ENCODE measurements at places on chromosomes 4 and X. TPM values are rescaled to one million over a fixed set of nuclear protein-coding genes. Genes with fewer than 3 reads are reported as not detected.

The TMEM150C gene
- total RNA-seq, result not detected

The TMEM47 gene
- total RNA-seq, result not detected

The DCAF12L1 gene
- not detected for total RNA-seq

The VEGFD gene
- total RNA-seq, result not detected

The PARM1 gene
- total RNA-seq, result not detected

- H3K27me3 ChIP-seq, result no peaks in the 10 kb centered on the region
- no peaks in the 10 kb centered on the region for H3K36me3 ChIP-seq
These were observed 40.6 kb upstream of the ADGRA3 start for GRCh38 chr4:22556495-22556894.

- no peak for DNase-seq
- no peaks in the 10 kb centered on the region for H3K4me1 ChIP-seq
- no peak overlapping the region for H3K4me3 ChIP-seq
- H3K36me3 ChIP-seq, result no peaks in the 10 kb centered on the region
- H3K27me3 ChIP-seq, result no peaks in the 10 kb centered on the region
- no peak overlapping the region for H3K27ac ChIP-seq
These were observed 6.7 kb downstream of the CFI start for GRCh38 chr4:109795059-109795458.

GRCh38 chr4:108991551-108992328, 228.9 kb upstream of the ETNPPL start:
- H3K4me1 ChIP-seq, result no peaks in the 10 kb centered on the region
- no peaks in the 10 kb centered on the region for H3K27me3 ChIP-seq
- no peak overlapping the region for H3K4me3 ChIP-seq
- DNase-seq, result no peak
- H3K27ac ChIP-seq, result no peak overlapping the region

- no peaks in the 10 kb centered on the region for H3K36me3 ChIP-seq
- H3K4me3 ChIP-seq, result no peak overlapping the region
- peaks cover 10% of the 10 kb centered on the region for H3K4me1 ChIP-seq
- H3K27me3 ChIP-seq, result no peaks in the 10 kb centered on the region
- DNase-seq, result no peak
- no peak overlapping the region for H3K27ac ChIP-seq
These were observed 2.6 kb downstream of the LAS1L start for GRCh38 chrX:65532016-65532415.

DNA sequence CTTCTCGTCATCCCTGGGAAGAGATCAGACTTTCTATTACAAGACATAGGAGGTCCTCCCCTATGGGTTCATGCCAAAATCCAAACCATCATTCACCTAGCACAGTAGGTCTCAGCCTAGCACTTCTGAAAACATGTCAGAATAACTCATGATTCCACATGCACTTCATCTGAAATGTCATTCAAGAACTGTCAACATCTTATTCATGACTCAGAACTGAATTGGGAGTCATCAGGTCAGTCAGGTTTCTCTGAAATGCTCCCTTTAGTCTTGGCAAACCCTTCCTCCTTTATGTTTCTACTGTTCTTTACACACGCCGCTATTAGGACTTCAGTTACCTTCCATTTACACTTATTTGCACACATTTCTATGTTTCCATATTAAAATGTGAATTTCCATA, 67.2 kb downstream of the ANTXR2 start:
- H3K4me3 ChIP-seq, result no peak overlapping the region
- no peaks in the 10 kb centered on the region for H3K27me3 ChIP-seq
- no peak for DNase-seq
- H3K36me3 ChIP-seq, result peaks cover 3% of the 10 kb centered on the region
- H3K4me1 ChIP-seq, result peaks cover 22% of the 10 kb centered on the region

- DNase-seq, result no peak
- H3K4me1 ChIP-seq, result peaks cover 16% of the 10 kb centered on the region
- no peaks in the 10 kb centered on the region for H3K27me3 ChIP-seq
- no peak overlapping the region for H3K4me3 ChIP-seq
These were observed 2.1 kb downstream of the GEMIN8 start for GRCh38 chrX:14027511-14028019.

DNA sequence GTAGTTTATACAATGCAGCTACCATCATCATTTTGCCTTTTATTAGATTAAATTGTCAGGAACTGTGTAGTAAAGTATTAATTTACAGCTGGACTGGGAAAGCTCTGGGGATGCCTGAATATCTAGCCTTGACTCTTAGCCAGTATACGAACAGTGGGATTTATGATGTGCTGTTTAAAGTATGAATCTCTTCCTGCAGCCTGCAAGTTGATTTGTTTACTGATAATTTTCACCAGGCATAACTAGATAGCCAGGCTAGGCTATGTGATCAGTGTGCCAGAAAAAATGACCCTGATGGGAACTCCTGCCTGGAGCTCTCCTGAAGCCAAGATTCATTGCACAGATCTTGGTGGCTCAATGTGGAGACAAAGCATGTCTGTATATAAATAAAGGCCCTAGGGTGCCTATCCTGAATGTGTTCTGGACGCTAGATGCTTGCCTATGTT, 119.2 kb downstream of the SCLT1 start:
- no peaks in the 10 kb centered on the region for H3K4me1 ChIP-seq
- H3K27me3 ChIP-seq, result no peaks in the 10 kb centered on the region
- H3K27ac ChIP-seq, result no peak overlapping the region
- H3K36me3 ChIP-seq, result no peaks in the 10 kb centered on the region
- no peak for DNase-seq

DNA sequence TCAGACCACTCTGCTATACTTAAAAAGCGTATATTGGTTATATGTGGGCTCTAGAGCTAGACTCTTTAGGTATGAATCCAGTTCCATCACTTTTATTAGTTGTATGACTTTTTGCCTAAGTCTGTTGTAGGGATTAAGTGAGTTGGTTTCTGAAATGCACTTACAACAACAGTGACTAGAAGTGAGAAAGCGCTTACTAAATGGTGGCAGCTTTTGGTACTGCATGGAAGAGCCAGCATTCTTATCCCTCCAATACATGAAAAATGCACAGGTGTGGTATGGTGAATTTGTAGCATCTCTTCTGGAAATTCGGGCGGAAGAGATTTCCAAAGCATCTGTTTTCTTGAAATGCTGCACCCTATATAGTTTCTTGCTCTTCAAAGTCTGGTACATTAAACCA, 117.1 kb downstream of the SPANXA1 start:
- H3K36me3 ChIP-seq, result no peaks in the 10 kb centered on the region
- H3K27ac ChIP-seq, result no peak overlapping the region
- no peaks in the 10 kb centered on the region for H3K27me3 ChIP-seq
- no peak for DNase-seq
- no peak overlapping the region for H3K4me3 ChIP-seq

- H3K27ac ChIP-seq, result no peak within 1 kb of the TSS
- no peak within 1 kb of the TSS for H3K4me3 ChIP-seq
- peak; percentile 19 for DNase-seq
- no peaks in the 10 kb centered on the region for H3K27me3 ChIP-seq
- H3K4me1 ChIP-seq, result no peaks in the 10 kb centered on the region
These were observed at the start of gene FSTL5 for GRCh38 chr4:162163892-162164759. Gene FSTL5, minus strand, starts transcription at chr4:162164000. Its CDS starts 52,604 bp downstream, at chr4:162111396.

GRCh38 chr4:162015090-162015489, 148.7 kb downstream of the FSTL5 start:
- no peak overlapping the region for H3K4me3 ChIP-seq
- H3K27me3 ChIP-seq, result no peaks in the 10 kb centered on the region
- no peaks in the 10 kb centered on the region for H3K4me1 ChIP-seq
- DNase-seq, result no peak
- H3K27ac ChIP-seq, result no peak overlapping the region
- H3K36me3 ChIP-seq, result no peaks in the 10 kb centered on the region

GRCh38 chrX:147850875-147851274, 60.8 kb upstream of the FMR1 start:
- H3K36me3 ChIP-seq, result no peaks in the 10 kb centered on the region
- no peak overlapping the region for H3K4me3 ChIP-seq
- no peak for DNase-seq
- H3K4me1 ChIP-seq, result no peaks in the 10 kb centered on the region
- no peak overlapping the region for H3K27ac ChIP-seq
- no peaks in the 10 kb centered on the region for H3K27me3 ChIP-seq

- no peaks in the 10 kb centered on the region for H3K36me3 ChIP-seq
- no peak for DNase-seq
- H3K4me1 ChIP-seq, result peaks cover 12% of the 10 kb centered on the region
- no peaks in the 10 kb centered on the region for H3K27me3 ChIP-seq
These were observed 107.1 kb downstream of the TMEM131L start for GRCh38 chr4:153573221-153573620.

Data from naive thymus-derived CD4-positive, alpha-beta T cell (primary cell).